ENCODE measurements at places on chromosomes 2 and 18.

GRCh38 chr2:232329716-232330067 lies 48.9 kb upstream of the ALPP start:
- no peak for DNase-seq

GRCh38 chr2:96157649-96158553 lies 12.7 kb upstream of the DUSP2 start:
- DNase-seq = peak; percentile 59

DNA sequence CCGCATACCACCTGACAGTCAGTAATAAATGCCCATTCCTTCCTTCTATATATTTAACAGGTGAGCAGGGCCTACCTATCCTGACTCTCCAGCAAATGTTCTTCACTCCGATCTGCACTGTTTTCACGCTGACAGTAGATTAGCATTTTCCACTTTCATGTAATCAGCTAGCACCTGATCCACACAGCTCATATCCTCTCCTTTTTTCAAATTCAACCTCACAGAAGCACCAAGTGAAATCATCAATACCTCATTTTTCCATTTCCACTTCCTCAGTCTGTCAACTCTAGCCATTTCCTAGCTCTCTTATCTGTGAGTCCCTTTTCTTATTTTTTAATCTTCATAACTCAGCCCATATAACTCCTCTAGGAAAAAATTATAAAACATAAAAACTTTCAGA lies 402.8 kb downstream of the ZEB2 start:
- DNase-seq = no peak

- no peak for DNase-seq
These were observed 134.9 kb upstream of the REV1 start for GRCh38 chr2:99624677-99625076.

- DNase-seq = no peak
These were observed 269.3 kb upstream of the EPC2 start for GRCh38 chr2:148375214-148375613.

DNA sequence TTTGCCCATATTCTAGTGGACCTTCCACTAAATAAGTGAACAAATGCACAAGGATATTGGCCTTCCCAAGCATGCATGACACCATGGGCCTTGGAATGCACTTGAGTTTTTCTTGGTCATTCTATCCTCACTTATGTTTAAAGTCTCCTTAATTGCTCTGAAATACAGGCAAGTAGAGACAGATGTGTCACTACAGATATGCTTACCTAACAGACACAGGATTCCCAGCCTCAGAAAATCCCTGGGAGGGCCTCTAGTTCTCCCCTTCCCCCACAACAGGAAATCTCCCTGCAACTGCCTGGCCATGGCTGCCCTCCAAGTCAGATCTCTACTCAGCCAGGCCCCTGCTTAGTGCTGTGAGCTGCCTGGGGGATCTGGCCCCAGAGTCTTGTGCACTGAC lies 445.2 kb downstream of the IRS1 start:
- no peak for DNase-seq

GRCh38 chr18:46649071-46649862 lies 7.8 kb downstream of the LOXHD1 start:
- DNase-seq = no peak

DNA sequence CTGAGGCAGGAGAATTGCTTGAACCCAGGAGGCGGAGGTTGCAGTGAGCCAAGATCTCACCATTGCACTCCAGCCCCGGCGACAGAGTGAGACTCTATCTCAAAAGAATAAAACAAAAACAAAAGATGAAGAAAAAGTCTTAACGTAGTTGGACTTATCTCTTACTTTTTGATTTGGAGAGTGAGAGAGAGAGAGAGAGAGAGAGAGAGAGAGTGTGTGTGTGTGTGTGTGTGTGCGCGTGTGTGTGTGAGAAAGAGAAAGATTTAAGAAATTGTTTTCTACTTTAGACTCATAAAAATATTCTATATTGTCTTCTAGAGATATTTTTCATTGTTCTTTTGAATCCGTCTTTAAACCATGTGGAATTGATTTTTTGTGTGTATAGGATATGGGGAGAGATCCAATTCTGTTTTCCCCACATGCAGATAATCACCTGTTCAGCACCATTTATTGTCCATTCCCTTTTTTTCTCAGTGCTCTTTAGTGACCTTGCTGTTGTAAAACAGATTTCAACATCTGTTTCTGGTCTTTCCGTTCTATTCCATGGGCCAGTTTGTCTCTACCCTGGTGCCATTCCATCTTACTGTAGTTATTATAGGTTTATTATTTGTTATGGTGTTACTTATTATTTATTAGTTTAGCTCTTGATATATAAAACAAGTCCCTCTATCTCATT lies 53.5 kb downstream of the KCMF1 start:
- DNase-seq = no peak

DNA sequence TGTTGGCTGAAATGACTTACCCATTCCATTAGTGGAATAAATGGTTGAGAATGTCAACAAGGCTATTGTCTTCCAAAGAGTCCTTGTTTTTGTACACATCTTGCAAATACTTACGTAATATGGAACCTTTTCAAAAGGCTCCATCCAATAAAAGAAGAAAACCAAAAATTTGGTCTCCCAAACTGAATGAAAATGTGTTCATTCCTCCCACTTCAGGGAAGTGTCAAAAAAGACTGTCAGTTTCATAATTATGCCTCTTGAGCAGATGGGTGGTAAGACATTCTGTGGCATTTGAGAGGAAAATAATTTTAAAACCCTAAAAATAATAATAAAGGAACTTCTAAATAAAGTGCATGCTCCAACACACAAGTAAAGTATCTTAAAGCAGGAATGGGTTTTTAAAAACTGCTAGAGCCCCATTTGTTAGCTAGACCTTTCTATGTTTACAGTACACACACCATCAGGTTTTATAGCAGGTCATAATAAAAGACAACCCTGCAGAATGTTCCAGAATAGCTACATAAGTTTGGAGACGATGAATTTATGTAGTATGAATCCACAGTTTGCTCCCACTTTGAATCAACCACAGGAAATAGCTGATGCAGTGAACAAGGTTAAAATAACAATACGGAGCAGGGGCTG lies 843.7 kb downstream of the LRRTM4 start:
- DNase-seq = no peak

DNA sequence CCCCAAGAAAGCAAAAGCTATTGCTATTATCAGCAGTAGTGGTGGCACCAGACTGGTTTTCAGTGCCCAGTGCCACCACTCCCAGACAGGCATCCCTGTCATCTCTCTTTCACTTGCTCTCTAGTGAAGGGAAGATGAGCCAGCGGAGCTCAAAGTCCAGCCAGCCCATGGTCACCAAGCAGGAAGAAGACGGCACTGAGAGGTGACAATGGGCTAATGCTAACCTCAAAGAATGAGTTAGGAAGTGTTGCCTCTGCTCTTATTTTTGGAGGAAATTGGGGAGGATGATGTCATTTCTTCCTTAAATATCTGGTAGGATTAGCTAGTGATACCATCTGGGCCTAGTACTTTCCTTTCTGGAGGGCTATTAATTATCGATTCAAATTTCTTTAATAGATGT lies 1.7 kb downstream of the SP140 start:
- no peak for DNase-seq

DNA sequence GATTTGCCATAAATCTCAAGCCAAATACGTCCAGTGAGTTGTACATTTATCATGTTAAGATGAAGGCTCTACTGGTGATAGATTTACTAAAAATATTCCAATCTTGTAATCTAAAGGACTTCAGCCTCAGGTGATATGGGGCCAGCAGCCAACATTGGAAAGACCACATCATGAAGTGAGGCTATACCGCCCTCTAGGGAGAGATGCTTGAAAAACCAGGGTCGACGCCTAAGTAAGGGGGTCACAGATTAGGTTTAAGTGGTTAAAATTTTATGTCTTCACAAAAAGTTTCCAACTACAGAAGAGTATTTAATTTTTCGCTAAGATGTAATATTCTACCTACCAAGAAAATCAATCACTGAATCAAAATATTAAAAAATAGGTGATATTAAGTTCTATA lies 33.3 kb downstream of the DOCK10 start:
- no peak for DNase-seq

- DNase-seq = no peak
These were observed 448.3 kb downstream of the ARHGAP15 start for GRCh38 chr2:143577489-143577888.

- no peak for DNase-seq
These were observed 858 bp downstream of the KCNS3 start for GRCh38 chr2:17879137-17879912.

DNA sequence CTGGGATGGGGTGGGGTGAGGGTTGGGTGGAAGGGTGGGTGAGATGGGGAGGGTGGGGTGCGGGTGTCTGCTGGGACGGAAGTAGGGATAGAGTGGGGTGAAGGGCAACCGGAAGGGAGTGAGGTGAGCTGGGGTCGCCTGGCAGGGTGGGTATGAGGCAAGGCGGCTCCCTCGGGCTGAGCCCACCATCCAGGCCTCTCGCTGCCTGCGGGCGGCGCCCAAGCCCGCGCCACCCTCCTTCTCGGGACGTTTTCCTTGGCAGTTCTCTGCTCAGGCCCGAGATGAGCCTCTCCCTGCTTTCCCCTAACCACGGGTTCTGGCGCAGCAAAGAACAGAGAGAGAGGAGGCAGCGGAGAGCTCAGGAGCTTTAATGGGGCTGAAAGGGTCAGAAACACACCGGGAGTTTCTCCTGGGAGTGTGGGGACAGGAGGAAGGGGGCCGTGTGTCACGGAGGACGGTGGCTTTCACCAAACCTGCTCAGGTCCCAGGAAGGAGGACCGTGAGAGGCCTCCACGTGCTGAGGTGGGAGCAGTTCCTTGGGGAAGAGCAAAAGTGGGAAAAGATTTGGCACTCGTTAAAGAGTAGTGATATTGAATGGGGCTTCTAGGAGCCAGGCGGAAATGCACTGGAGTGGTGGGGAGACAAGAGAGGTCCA lies 4.1 kb downstream of the FEV start:
- DNase-seq = no peak

- peak; percentile 28 for DNase-seq
These were observed 244.6 kb downstream of the BCL2 start for GRCh38 chr18:63074981-63075404.

DNA sequence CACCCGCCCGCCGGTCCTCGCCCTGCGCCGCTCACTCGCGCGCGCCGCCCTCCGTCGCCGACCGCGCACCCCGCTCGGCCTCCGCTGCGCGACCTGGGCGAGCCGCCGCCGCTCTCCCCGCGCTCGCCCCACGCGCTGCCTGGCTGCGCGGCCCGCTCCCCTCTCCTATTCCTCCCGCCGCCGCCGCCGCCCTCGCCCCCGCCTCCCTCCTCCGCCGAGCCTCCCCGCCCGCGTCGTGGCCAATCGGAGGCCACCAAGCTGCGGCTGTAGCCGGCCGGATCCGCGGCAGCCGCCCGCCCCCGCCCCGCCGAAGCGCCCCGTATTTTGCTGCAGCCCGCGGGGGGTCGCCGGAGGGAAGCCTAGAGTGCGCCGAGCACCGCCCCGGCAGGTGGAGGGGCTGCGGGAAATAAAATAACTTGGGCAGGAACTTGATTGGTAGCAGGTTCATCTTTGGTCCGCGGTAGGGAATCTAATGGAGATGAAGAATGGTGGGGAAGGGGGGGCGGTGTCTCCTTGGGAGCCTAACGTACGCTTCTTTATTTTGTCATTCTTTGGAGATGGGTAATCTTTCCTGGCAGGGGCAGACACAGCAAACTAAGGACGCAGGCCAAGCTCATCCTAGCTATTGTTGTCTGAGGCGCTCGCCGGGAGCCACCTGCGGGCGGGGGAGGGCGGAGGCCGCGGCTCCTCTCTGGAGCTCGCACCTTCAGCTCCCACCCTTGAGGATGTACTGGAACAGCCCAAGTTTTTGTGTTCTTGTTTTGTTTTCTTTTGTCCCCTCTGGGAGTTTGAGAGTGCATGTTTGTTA lies 1.1 kb upstream of the CDH2 start:
- no peak for DNase-seq

DNA sequence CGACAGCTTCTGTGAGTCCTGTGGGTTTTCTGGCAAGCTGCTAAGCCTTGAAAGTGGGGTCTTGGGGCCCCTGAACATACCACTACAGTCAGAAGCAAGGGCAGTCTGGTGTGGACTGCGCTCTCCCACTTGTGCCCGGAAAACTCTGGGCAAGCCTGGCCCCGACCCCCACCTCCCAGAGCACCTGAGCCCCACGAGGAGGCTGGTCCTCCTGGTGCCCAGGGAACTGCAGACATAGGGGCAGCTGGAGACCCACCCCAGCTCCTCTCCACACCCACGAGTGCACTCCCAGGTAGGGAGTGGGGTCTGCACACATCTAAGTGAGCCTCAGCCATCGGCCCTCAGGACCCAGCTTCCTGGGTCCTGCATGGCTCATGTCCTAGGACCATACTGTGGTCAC lies 16.2 kb upstream of the GPC1 start:
- DNase-seq = no peak

DNA sequence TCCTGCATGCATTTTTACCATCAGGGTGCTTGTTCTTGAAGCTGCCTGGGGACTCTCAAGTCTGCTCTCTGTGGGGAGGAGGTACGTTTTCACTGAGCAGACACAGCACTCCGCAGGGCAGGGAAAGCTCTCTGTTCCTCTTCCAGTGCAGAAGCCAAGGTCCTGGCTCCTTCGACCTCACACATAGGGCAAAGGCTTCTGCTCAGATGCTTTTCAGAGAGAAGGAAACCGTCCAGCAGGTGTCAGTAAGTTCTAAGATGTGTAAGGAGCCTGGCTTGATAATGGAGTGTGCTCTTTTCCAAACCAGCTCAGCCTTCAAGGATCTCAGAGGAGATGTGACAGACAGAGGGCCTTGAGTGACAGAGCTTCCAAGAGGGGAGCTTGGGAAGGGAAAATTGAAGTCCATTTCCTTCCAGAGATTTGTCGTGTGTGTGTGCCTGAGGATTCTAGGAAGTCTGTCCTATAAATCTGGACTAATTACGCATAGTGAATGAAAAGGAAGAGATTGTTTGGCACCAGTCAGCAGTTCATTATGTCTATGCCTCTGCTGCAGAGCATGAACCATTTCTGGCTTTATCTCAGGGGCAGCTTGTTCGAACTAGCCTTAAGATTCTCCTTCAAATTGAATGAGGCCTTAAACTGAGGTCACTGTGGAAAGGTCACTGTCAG lies 67.3 kb upstream of the UPP2 start:
- DNase-seq = no peak

DNA sequence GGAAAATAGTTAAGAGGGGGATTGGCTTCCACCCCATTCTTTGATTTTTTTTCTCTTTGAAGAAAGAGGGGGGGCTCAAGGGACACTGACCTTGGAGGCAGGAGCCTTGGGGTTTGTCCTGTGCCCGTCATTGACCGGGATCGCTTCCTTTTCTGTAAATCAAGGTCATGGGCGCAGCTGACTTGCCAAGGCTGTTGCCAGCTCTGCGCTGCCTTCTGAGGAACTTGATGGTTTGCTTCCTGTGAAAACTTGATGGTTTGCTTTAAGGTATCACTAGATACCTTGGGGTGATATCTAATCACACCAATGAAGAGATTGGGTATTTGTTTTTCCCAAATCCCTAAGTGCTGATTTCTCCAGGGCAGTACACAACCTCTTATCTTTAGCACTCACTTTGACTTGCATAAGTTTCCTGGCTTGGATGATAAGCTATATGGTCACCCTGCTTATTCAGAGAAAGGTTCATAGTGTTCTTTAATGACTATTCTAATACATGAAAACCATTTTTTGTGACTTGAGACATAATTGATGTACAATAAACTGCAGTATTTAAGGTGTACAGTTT lies 56.0 kb downstream of the DGKD start:
- no peak for DNase-seq

GRCh38 chr2:203590496-203590895 lies 55.4 kb upstream of the RAPH1 start:
- DNase-seq = no peak

GRCh38 chr2:219453671-219454590 lies 19.3 kb downstream of the SPEG start:
- no peak for DNase-seq
